ENCODE measurements at places on chromosomes 3 and 15.

GRCh38 chr3:54698054-54698453 lies 229.8 kb downstream of the LRTM1 start:
- no peak for DNase-seq

- no peak for DNase-seq
Measured at GRCh38 chr15:100595964-100596363, 6.0 kb downstream of the LINS1 start.

GRCh38 chr3:137807998-137808397 lies 43.9 kb downstream of the SOX14 start:
- DNase-seq: no peak

GRCh38 chr3:150639262-150639661 lies 36.1 kb downstream of the SELENOT start:
- DNase-seq: no peak

GRCh38 chr15:70203981-70204560 lies 106.4 kb upstream of the TLE3 start:
- DNase-seq: no peak
